ENCODE measurements at places on chromosomes 2 and 18. TPM values are rescaled to one million over a fixed set of nuclear protein-coding genes. Genes with fewer than 3 reads are reported as not detected.

SERPINB12 gene
- polyA plus RNA-seq, result 0.05 TPM

DNAH6 gene
- polyA plus RNA-seq, result 0.08 TPM

DNA sequence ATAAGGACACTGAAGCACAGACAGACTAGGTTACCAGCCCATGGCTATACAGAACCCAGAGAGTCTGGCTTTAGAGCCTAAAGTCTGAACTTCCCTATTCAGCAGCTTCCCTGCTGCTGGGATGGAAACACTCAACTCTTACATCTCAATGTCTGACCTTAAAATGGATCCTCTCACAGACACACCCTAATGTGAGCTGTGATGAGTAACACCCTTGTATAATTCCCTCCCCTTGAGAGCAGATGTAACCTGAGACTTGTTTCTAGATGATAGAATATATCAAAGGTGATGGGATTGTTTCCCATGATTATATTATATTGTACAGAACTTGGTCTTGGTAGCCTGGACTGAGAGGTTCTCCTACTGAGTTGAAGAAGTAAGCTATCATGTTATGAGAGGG lies 577.1 kb upstream of the KLHL29 start:
- peak; percentile 1 for DNase-seq

DNA sequence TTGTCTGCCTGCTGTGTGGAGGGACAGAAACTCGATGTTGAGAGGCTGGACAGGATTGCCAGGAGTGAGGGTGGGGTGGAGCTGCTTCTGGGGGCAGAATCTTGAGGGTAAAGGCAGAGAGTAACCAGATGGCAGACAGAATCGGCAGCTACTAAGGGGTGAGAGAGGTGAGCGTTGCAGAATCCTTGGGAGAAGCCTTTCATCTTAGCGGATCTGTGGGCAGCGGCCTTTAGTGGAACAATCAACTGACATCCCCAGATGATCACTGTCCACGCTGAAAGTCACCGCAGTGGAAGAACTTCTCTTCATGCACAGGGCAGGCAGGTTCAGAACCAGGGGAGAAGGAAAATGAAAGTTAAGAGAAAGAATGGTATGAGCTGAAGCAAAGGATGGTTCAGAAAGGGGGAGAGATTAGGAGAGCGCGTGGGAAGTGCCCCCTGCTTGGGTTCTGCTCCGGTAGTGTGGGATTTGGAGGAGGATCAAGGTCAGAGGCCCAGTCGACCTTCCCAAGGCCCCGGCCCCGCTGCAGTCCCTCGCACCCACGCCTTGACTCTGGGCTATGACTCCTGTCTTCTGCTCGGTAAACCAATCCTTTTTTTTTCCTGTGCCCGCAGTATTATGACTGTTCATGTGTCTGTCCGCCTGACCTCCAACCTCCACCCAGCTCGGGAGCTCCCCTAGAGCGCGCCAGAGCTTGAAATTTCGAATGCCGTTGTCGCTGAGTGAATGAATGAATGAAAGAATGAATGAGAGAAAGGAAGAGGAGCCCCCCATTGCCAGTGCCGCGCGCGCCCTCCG lies 584 bp downstream of the BOLA3 start:
- no peak for DNase-seq

- DNase-seq, result no peak
Measured at GRCh38 chr18:28559511-28559910, 382.6 kb upstream of the CDH2 start.

DNA sequence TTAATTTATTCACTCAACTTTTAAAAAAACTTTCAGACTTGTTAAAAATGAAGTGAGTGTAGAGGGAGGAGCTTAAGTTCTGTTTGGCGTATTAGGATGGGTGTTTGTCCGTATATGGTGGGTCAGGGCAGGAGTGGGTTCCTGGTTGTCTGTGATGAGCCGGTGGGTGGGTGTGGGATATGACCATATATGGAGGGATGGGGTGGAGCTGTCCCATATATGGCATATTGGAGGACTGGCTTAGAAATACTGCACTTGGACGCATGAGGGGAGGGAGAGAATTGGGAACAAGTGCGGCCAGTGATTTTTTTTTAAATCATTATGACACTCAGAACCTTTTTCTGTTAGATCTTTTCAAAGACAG lies 1.5 kb downstream of the KDM3A start:
- peak; percentile 23 for DNase-seq

DNA sequence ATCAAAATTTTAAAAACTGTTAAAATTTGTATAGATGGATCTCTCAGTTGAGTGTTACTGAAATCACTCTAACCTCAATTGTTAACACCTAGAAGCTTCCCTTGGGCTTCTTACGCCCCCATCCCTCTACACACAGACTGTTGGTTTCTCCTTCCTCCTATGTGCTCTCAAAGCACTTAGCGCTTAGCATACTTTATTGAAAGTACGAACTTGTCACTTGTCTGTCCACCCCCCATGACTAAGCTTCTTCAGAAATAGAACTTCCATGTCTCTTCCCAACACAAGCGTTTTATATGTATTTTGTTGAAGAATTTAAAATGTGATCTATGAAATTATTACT lies 441 bp downstream of the MPHOSPH10 start:
- DNase-seq, result no peak

- no peak for DNase-seq
Measured at GRCh38 chr2:212728717-212729116, 190.1 kb upstream of the ERBB4 start.
